DMS153 (cell line): ENCODE measurements at places on chromosomes 3 and 15.

DNA sequence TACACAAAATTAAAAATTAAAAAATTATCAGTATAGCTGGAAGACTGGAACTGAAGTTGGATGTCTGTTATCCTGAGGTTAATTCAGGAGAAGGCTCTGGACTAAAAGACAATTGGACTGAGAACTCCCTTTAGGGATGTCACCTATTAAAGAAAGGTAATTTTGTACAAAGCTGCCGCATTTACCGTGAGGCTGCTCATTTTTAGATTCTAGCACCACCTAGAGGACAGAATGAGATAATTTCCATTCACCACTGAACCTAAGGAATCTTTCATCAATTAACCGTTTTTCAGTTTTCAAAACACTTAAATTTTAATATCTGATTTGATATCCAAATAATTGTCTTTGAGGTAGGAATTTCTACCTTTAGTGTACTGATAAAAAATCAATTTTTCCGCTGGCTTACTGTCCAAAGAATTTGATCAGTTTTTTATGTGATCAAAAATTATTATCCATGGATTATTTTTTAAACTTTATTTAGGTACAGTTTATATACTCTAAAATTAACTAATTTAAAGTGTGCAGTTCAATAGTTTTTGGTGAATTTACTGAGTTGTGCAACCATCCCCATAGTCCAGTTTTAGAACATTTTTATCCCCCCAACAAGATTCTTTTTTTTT, 106.7 kb upstream of the TNIK start:
- DNase-seq: peak; percentile 12

DNA sequence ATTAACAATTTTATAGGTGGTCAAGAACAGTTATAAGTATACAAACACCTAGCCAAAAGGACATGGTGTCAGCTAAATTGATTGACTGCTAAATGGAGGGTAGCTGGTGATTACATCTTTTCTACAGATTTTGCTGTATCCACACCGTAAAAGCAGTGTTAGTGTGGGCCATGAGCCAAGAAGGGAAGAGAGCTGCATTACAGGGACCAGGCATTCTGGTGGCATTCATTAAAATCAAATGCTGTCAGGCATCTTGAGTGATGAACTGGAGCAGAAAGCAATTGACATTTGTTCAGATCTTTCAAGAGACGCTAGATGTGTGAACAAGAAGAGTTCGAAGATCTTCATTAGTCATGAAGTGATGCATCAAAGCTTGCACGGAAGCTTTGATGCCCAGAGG, 177.9 kb downstream of the ARPP21 start:
- no peak for DNase-seq

DNA sequence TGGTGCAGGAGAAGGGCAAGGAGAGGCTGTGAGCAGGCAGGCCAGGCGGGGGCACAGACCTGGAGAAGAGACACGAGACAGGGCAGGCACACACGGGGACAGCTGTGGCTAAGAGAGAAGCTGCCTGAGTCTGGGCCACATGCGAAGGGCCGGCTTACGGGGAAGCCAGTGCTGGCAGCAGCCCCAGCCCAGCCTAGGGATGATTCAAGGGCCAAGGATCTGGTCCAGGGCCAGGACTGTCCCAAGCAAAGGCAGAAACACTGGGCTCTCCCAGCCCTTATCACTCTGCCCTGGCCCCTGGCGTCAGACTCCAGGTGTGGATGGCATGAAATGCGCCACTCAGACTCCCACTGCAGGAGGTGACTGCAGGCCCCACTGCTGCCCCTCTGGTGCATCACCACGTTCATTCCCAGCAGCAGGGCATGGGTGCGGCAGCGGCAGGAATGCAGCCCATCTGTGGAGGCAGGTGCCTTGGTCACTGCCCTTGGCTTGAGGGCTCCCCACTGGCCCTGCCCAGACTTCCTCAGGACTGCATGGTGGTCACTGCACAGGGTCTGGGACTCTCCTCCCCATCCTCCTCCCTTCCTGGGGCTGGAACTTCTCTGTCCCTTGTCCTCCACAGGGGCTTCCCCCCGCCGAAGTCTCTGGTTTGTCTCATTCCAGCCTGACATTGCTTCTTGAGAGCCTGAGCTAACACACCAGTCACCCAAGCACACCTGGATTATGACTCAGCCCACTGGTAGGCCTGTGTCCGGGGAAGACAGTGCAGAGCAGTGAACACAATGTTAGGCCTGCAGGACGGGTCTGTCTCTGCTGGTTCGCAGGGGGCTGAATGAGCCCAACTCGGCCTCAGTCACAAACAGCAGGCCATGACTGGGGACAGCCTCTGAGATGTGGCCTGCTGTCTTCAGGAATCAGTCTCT, 69.3 kb downstream of the TBC1D2B start:
- no peak for DNase-seq

DNA sequence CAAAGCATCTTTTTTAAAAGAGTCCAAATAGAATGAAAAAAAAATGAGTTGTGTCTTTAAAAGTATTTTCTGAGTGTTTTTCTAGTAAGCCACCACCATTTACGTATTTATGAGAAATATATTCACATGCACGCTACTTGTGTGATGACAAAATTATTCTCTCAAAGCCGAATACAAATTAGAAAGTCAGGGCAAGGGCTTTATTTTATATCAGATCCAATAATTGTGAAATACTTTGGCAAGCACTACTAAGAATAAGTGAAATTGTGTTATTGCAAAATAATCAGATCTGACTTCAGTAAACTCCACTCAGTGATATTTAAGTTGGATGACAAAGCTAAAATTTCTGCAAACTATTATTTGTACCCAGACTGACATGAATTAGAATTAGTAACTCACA, 589.3 kb upstream of the KCNMB2 start:
- DNase-seq: no peak

- DNase-seq: no peak
Measured at GRCh38 chr3:141802316-141803077, 39.3 kb downstream of the GRK7 start.

GRCh38 chr15:48595981-48596380, 49.5 kb downstream of the FBN1 start:
- DNase-seq: no peak

DNA sequence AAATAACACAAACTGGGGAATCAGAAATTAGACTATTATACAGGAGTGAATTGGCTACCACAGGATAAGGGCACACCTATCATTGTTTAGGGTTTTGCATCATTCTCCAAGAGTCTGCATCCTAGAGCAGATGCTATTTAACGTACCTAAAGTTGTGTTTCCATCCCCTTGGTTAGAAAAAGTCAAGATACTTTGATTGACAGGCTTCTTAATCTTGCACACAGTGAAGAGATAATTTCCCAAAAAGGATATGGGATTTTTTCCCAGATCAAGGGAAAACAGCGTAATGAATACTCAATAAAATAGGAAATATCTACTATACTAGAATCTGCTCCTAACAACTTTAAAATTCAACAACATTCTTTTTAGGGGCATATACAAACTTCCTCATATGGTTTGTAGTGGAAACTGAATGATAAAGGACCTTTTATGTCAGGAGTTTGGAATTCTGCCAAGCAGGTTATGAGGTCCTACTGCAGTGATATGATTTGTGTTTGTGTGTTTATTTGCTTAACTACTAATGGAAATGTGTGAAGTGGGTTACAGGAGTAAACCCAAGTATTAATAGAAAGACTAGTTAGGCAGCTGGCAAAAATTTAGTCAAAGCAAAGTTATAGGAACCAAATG, 124.1 kb upstream of the MME start:
- peak; percentile 79 for DNase-seq

DNA sequence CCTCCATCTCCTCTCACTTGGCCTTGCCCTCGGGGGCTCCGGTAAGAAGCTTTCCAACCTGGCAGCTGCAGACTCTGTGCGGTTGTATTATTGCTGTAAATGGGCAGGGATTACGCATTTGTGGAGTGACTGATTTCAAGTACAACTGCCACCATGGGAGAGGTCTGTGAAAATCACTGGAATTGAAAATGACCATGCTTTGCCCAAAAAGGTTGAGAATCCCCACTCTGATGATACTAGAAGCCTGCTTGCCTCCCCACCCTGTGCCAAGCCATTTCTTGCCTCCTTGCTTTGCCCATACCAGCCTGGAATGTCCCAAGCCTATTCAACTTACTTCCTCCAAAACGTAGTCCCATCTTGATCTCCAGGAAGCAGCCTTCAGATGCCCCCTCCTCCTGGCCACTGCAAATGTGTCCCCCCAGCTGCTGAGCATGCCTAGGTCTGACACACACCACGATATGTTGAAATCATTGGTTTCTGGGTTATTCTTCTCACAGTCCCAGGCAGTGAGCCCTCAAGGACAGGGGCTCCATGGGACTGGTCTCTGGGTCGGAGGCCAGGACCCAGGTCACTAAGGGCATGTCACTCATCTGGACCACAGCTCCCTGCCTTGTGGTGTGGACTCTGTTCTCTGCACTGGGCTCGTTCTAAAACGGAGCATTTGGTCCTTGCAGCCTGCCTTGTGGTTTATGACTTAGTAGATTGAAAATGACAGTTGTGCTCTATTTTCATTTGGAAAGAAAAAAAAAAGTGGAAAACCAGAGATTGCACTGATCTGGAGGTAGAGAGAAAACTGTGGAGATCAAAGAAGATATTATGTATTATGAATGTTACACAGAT, 42.9 kb downstream of the SMAD3 start:
- no peak for DNase-seq

- no peak for DNase-seq
Measured at GRCh38 chr3:52313188-52313773, 2.8 kb upstream of the DNAH1 start.

GRCh38 chr3:42991341-42992315, 12.5 kb downstream of the GASK1A start:
- no peak for DNase-seq

DNA sequence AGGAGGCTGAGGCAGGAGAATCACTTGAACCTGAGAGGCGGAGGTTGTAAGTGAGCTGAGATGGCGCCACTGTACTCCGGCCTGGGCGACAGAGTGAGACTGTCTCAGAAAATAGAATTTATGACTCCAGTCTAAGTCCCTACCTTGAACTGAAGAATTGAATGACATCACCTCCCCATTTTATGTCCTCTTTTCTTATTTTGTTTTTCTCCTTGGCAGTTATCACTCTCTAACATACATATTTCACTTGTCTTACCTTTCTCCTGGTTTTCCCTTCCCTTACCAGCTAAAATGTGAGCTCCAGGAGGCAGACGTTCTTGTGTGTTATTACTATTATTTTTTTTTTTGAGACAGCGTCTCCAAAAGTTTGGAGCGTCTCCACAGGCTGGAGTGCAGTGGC, 7.6 kb downstream of the TATDN2 start:
- DNase-seq: no peak

- DNase-seq: no peak
Measured at GRCh38 chr3:25547103-25547502, 117.6 kb downstream of the TOP2B start.

DNA sequence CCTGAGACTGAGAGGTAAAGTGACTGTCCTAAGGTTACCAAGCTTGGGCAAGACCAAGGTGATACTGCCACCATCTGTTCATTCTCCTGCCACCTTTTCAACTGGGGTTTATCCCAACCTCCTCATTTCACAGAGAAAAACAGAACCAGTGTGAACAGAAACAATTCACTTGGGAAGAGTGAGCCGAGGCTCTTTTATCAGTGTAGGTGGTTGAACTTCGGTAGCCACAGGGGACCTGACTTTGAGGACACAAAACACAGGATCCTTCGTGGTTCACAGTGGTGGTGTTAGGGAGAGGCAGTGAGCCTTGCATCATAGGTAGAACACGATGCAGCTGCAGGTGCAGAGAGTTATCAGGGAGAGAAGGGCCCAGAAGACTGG, 72.8 kb upstream of the ICE2 start:
- DNase-seq: no peak

- no peak for DNase-seq
Measured at GRCh38 chr3:172202797-172203196, 163.4 kb downstream of the FNDC3B start.

DNA sequence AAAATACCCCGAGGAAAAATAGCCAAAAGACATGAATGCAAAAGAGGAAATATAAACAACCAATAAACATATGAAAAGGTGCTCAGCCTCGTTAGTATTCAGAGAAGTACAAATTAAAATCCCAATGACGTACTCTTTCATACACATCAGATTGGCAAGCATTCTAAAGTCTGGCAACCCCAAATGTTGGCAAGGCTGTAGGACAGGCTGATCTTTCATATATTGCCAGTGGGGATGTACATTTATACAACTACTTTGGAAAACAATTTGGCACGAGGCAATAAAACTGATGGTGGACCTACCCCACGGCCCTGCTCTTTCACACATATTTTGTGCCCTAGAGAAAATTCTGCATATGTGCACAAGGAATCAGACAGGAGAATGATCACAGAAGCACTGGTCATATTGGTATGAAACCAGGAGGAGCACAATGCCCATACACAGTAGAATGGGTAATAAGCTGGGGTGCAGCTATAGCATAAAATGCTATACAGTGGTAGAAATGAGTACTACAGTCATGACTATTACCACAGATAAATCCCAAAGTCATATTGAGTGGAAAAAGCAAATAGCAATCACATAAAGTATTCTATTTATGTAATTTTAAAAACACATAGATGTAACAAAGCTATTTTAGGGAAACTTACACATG, 176.0 kb upstream of the SLC24A5 start:
- no peak for DNase-seq

DNA sequence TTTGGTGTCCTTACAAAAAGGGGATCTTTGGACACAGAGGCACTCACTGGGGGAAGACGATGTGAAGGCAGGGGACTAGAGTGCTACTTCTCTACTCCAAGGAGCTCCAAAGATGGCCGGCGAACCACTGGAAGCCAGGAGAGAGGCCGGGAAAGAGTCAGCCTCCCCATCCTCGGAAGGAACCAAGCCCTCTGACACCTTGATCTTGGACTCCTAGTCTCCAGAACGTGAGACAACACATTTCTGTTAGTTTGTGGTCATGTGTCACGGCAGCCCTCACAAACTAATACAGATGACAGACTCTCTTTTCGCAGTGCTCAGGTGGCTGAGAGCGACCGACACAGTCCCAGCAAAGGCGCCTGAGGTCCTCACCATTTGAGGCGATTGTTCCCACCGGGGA, 24.4 kb upstream of the ATP2B2 start:
- no peak for DNase-seq

GRCh38 chr15:23835953-23836352, 148.8 kb upstream of the NDN start:
- no peak for DNase-seq

- no peak for DNase-seq
Measured at GRCh38 chr15:53320816-53321215, 438.6 kb downstream of the WDR72 start.
